Tibial nerve (tissue), 4 donors: ENCODE measurements at places on chromosomes 16 and 17.

- DNase-seq, result no peak
These were observed 486.5 kb downstream of the CDH13 start for GRCh38 chr16:83113317-83113716.

GRCh38 chr17:48724251-48725003, 1.4 kb downstream of the PRAC2 start:
- DNase-seq, result peak; percentile 87

GRCh38 chr16:49755313-49755620, 100.6 kb downstream of the ZNF423 start:
- no peak for DNase-seq

- no peak for DNase-seq
These were observed 12.0 kb downstream of the RNF135 start for GRCh38 chr17:30982855-30983254.

DNA sequence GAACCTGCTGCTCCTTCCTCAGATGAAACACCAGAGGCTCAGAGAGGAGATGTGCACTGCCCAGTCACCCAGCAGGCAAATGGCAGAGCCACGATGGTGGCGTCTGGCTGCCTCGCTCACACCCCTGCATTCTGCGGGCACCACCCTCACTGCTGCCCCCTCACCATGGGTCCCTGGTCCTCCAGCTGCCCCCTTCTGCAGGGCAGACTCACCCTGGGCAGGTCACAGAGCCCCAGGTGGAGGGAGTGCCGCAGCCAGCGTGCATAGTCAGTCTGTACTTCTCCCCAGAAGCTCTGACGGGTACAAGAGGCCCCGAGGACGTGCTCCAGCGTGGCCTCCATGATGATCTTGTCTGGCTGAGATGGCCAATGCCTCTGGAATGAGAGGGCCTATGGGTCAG, 52.9 kb downstream of the RMI2 start:
- no peak for DNase-seq

DNA sequence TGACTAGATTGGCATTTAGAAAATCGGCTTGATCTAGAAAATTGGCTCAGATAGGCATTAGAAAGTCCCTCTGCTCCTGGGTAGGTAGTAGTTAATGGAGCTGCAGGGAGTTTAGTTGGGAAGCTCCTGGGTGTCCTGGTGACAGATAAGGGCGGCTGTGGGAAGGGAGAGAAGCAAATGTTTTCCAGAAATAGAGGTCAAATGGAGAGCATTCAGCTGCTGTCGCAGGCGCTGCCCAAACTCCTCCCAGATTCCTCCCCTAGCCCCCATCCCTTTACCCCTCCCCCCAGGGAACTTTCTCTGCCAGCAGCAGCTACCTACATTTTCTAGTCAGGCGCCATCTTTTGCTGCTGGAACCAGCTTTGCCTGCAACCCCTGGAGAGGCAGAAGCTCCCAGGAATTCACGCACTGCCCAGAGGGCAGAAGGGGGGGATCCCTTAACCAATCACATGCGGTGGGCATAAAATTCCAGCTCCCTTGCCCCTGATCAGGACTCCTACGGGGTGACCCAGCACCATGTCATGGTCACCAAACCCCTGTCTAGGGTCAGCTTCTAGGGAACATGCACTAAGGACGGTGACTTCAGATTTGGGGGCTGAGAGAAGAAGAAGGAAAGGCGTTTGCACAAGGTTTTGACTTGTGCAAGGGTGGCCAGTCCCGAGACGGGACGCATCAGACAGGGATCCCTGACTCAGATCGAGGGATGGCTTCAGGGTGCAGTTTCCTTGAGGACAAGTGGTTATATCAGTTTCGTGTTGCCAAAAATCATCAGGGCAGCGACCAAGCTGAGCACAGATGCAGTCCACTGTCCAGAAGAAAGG, 43.8 kb downstream of the SOCS1 start:
- DNase-seq, result no peak

GRCh38 chr16:17037499-17037898, 433.3 kb downstream of the XYLT1 start:
- no peak for DNase-seq

GRCh38 chr17:17680477-17681186, 626 bp upstream of the RAI1 start:
- no peak for DNase-seq

- DNase-seq, result no peak
These were observed 41.7 kb downstream of the DNAH17 start for GRCh38 chr17:78535273-78536197.

- DNase-seq, result no peak
These were observed 385 bp downstream of the CFAP119 start for GRCh38 chr16:30761427-30761927.

DNA sequence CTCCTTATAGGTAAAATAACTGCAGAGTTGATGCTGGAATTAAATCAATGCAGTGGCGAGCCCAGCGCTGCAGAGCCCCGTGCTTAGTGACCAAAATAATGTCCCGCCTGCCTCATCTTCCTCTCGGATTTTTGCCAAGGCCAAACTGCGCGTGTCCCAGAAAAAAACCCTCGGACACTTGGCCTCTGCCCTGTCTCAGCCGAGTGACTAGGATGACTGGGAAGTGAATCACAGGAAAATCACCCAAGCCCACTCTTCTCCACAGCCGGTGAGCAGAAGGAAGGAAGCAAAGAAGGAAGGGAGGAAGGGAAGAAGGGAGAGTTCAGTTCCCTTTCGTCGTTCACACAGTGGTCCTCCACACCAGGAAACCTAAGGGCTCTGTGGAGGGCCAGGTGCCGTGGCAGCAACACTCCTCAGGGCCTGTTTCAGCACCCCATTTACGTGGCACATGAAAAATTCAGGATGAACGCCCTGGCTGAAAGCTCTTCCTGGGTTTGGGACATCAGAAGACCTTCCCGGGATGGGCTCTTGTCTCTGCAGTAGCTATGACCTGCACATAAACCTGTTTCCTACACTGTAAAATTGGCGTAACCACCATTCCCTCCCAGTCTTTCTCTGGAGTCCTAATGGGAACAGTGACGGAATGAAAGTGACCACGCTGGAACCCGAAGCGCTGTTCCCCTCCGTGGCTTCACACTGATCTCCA, 25.4 kb upstream of the HOXB13 start:
- no peak for DNase-seq
